Ascending aorta (tissue), 2 donors: ENCODE measurements at places on chromosomes 16 and 17.
A peak's percentile ranks its signal among the peaks of the same experiment; 100 is the strongest.

DNA sequence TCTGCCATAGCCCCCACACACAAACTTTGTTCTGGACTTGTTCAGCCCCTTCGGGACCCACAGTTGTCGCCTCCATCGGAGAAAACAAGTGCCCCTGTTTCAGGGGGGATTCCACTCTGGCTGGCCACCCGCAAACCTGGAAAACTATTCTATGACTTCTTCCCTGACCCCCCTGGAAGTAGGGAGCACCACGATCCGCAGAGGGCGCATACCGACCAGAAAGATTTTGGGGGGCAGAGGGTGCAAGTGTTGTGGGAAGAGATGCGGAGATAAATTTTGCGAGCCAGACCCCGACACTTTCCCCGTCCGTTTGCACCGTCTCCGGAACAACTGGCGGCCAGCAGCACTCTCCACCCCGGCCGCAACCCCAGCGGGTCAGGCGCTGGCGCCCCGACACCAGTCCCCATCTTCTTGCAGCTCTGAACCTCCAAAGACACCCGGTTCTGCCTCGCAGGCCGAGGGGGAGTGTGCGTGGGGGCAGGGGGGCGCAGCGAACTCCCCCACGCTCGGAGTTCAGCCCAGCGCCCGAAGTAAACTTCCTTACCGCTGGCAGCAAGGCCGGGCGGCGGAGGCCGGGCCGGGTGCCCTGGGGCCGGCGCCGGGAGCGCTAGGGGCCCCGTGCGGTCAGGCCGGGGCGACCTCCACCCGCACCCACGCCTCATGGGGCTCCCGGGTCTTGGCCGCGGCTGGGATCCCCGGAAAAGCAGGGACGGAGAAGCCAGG lies 744 bp downstream of the SALL1 start:
- no peaks in the 10 kb centered on the region for H3K36me3 ChIP-seq
- peaks cover 23% of the 10 kb centered on the region for H3K27me3 ChIP-seq
- peaks cover 11% of the 10 kb centered on the region for H3K4me1 ChIP-seq
- no peak for DNase-seq

GRCh38 chr16:2785101-2785991 lies 2.0 kb downstream of the PRSS33 start:
- no peaks in the 10 kb centered on the region for H3K36me3 ChIP-seq
- H3K27ac ChIP-seq: no peak overlapping the region
- H3K4me3 ChIP-seq: peak overlapping the region; percentile 57
- H3K4me1 ChIP-seq: no peaks in the 10 kb centered on the region

- peaks cover 10% of the 10 kb centered on the region for H3K36me3 ChIP-seq
- no peaks in the 10 kb centered on the region for H3K27me3 ChIP-seq
- no peak for DNase-seq
- H3K4me1 ChIP-seq: peaks cover 8% of the 10 kb centered on the region
These were observed 1.1 kb upstream of the ALOX12 start for GRCh38 chr17:6994666-6995256.

- peak overlapping the region; percentile 17 for H3K4me3 ChIP-seq
- peaks cover 8% of the 10 kb centered on the region for H3K4me1 ChIP-seq
- H3K27ac ChIP-seq: peak overlapping the region; percentile 44
- no peaks in the 10 kb centered on the region for H3K36me3 ChIP-seq
- no peaks in the 10 kb centered on the region for H3K27me3 ChIP-seq
These were observed 12.7 kb downstream of the TMEM100 start for GRCh38 chr17:55709984-55710383.

- no peak overlapping the region for H3K4me3 ChIP-seq
- H3K27ac ChIP-seq: no peak overlapping the region
- no peaks in the 10 kb centered on the region for H3K36me3 ChIP-seq
- H3K4me1 ChIP-seq: peaks cover 4% of the 10 kb centered on the region
- H3K27me3 ChIP-seq: no peaks in the 10 kb centered on the region
These were observed 11.6 kb downstream of the AQP8 start for GRCh38 chr16:25228372-25228771.

DNA sequence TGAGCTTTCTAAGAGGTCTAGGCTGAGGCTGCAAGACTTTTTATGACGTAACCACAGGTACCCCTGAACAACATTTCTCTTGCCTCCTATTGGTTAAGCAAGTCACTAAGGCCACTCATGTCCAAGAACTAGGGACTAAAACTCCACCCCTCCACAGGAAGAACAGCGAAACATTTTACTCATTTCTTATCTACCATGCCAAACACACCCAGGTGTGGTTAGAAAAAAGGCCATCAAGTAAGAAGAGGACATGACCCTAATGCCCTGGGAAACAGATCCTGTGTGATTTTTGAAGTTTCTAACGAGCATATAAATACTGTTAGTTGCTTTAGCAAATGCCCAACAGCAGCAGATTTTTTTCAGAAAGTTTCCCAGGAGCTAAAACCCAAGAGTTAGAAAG lies 282.4 kb upstream of the DYNLRB2 start:
- H3K36me3 ChIP-seq: no peaks in the 10 kb centered on the region
- H3K27me3 ChIP-seq: no peaks in the 10 kb centered on the region
- no peak overlapping the region for H3K27ac ChIP-seq
- no peaks in the 10 kb centered on the region for H3K4me1 ChIP-seq
- H3K4me3 ChIP-seq: no peak overlapping the region
- no peak for DNase-seq

DNA sequence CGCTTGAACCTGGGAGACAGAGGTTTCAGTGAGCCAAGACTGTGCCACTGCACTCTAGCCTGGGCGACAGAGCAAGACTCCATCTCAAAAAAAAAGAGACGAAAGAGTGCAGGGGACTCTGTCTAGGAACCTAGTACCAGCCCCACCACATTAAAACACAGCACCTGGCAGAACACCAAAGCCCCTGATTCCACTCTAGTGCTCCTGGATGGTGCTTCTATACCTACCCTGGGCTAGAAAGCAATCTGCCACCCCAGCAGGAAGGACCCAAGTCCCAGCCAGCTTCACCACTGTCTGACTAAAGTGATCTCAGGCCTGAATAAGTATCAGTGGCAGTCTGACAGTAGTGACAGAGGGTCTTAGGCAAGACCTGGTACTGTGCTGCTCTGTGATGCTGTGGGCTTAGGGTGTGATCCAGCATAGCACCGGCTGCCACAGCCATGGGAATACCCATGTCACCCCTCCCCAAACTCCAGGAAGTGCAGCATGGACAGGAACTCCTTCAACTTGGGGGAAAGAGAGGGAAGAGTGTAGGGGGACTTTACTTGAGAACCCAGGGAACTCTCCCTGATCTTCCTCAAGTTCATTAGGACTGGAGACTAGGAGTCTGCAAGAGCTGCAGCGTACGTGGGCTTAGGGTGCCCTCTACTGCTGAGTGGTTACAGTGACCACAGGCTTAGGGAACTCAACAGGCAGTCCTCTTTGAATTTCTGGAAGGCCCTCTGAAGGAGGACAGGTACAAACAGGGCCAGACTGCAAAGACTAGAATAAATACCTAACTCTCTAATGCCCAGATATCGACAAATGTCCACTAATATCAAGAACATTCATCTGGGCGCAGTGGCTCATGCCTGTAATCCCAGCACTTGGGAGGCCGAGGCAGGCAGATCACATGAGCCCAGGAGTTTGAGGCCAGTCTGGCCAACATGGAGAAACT lies 30.0 kb upstream of the RNF43 start:
- no peak overlapping the region for H3K27ac ChIP-seq
- no peak overlapping the region for H3K4me3 ChIP-seq
- no peaks in the 10 kb centered on the region for H3K36me3 ChIP-seq
- DNase-seq: no peak
- no peaks in the 10 kb centered on the region for H3K27me3 ChIP-seq

- H3K36me3 ChIP-seq: peaks cover 27% of the 10 kb centered on the region
- no peak overlapping the region for H3K27ac ChIP-seq
- no peaks in the 10 kb centered on the region for H3K27me3 ChIP-seq
- H3K4me1 ChIP-seq: no peaks in the 10 kb centered on the region
- DNase-seq: no peak
These were observed 50.9 kb downstream of the B9D1 start for GRCh38 chr17:19311421-19312215.

- H3K36me3 ChIP-seq: no peaks in the 10 kb centered on the region
- peaks cover 11% of the 10 kb centered on the region for H3K4me1 ChIP-seq
- H3K4me3 ChIP-seq: no peak overlapping the region
- no peak overlapping the region for H3K27ac ChIP-seq
These were observed 5.5 kb downstream of the DLX3 start for GRCh38 chr17:49989518-49989880.

GRCh38 chr16:75312875-75313274 lies 61.5 kb upstream of the BCAR1 start:
- H3K4me3 ChIP-seq: no peak overlapping the region
- H3K36me3 ChIP-seq: no peaks in the 10 kb centered on the region
- no peaks in the 10 kb centered on the region for H3K27me3 ChIP-seq
- no peak for DNase-seq
- peak overlapping the region; percentile 75 for H3K27ac ChIP-seq

GRCh38 chr16:12551530-12551929 lies 252.2 kb downstream of the CPPED1 start:
- H3K27me3 ChIP-seq: no peaks in the 10 kb centered on the region
- no peak overlapping the region for H3K27ac ChIP-seq
- H3K36me3 ChIP-seq: no peaks in the 10 kb centered on the region
- H3K4me3 ChIP-seq: no peak overlapping the region

GRCh38 chr16:81697616-81698309 lies 81.3 kb upstream of the PLCG2 start:
- H3K27me3 ChIP-seq: no peaks in the 10 kb centered on the region
- no peak overlapping the region for H3K4me3 ChIP-seq
- no peak for DNase-seq
- no peak overlapping the region for H3K27ac ChIP-seq

- no peaks in the 10 kb centered on the region for H3K4me1 ChIP-seq
- no peak overlapping the region for H3K4me3 ChIP-seq
- H3K36me3 ChIP-seq: no peaks in the 10 kb centered on the region
These were observed 304.3 kb upstream of the XYLT1 start for GRCh38 chr16:17775061-17775460.
